Psoas muscle (tissue), 8 donors: ENCODE measurements at places on chromosomes 7 and 10.

DNA sequence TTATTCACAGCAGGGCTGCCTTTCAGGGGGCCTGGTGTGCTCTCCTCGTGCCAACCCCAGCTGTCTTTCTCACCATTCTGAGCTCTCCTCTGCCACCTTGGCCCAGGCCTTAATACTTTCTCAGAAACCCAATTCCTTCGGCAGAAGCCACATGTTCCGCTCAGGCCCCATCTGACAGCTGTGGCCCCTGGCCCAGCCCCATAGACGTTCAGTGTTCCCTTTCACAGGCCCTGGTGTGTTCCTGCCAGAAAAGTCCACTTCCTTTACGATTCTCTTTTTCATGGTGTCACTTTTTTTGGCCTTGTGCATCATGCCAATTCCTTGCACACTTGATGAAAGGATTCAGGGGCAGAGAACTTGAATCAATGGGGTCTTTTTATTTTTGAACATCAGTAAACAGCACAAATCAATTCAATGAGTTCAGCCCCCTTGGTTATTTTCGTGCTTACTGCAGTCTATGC lies 15.9 kb upstream of the GPNMB start:
- DNase-seq: no peak

DNA sequence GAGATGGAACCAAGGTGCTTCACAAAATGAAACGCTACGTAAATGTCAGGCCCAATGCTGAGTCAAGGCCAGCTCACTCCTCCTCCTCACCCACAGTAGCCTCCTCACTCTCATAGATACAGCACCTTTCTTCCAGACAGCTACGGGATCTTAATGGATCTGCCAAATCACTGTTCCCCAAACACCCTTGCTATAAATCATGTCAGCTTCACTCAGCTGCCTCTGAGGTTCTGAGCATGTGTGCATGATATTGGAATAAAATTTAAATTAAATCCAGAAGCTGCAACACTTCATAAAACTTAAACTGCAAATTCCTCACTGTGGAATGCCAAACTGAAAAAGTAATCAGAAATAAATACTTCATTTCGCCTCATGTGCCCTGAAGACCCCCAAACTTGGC lies 14.7 kb upstream of the CPXM2 start:
- no peak for DNase-seq

- DNase-seq: peak; percentile 60
Measured at GRCh38 chr7:131538813-131539179, 17.6 kb downstream of the PODXL start.

GRCh38 chr7:50856806-50857205 lies 74.1 kb upstream of the GRB10 start:
- no peak for DNase-seq

DNA sequence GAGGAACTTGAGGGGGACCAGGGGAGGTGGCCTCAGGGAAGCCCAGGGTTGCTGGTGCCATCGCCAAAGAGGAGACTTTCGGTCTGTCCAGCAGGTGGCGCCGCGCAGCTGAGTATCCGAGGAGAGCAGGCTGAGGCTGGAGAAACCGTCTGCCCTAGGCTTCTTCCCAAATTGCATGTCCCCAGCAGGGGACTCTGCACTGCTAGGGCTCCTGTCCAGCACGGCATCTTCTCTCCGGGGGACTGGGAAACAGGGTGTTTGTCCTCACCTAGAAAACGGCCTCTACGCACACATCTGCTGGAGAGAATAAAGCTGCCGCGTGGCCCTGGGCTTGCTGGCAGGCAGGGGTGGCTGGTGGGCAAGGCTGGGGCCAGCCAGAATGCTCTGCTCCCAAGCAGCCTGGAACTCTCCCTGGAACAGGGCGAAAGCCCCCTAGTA lies 161.9 kb downstream of the SH2D4B start:
- peak; percentile 88 for DNase-seq

DNA sequence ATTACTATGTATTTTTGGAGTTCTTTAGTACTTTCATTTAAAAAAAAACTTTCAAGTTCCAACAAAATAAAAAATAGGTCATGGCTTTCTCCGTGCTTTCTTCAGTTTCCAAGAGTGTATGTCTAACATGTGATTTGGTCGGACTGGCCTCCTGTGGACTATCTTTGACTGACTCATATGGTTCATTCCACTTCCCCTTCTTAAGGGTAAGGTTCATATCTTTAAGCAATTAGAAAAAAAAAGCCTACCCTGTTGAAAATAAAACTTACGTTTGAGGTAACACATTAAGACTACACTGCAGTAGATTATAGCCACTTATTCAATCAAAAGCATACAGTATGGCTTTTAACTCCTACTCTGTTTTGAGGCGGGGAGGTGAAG lies 112.8 kb upstream of the AHR start:
- DNase-seq: no peak

DNA sequence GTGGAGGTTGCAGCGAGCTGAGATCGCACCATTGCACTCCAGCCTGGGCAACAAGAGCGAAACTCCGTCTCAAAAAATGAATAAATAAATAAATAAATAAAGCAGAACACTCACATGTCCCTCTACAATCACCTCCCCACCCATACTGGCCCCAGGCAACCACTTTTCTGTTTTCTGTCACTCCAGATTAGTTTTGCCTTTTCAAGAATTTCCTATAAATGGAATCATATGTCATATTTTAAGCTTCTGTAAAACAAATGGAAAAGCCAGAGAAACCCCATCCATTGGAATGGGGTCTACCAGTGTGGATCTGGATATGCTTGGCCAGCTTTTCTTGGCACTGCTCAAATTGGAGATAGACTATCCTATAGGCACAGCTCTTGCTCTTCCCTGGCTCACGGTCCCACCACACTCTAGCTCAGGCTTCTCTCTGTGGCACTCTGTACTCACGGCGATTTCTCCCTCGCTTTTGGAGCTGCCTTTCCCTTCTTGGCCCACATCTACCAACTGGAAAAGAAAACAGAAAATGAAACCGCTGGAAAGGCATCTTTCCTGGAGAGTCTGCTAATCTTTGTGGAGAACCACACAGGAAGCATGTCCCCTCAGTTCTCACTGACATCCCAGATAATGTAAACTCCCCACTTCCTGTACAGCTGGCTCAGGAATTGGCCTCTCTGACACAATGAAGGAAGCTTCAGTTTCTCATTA lies 210.1 kb downstream of the JCAD start:
- no peak for DNase-seq

GRCh38 chr10:77710759-77711682 lies 73.4 kb upstream of the KCNMA1 start:
- peak; percentile 86 for DNase-seq

DNA sequence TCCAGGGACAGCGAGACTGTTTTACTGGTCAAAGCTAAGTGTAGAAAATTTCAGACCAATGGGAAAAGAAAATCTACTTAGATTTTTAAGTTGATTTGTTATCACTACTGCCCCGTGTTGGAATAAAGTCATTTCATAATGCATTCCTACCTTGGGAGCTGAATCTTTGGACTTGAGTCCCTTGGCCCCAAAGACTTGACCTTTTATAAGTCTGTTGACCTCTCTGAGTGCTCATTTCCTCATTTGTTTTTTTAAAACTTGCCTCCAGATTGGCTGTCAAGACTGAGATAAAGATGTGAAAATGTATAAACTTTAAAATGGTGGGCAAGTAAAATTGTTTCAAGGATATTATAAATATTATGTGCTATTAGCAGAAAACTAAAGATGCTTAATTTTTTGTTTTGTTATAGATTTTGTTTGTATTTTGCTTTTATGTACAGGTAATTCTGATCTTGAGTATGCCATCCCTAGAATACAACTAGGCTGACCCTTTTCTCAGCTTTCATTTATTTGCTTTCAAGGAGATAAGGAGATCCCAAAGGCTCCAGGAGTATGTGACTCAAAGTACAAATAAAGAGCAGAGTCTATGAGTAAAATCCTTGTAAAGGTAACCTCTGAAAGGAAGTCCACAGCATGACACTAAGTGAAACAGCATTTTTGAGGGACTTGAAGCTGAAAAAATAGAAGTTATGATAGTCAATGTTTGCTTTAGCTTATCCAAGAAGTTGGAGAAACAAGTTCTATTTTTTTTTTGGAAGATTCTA lies 54.6 kb downstream of the TMEM26 start:
- no peak for DNase-seq

GRCh38 chr10:91551856-91552255 lies 81.0 kb downstream of the PPP1R3C start:
- DNase-seq: no peak

DNA sequence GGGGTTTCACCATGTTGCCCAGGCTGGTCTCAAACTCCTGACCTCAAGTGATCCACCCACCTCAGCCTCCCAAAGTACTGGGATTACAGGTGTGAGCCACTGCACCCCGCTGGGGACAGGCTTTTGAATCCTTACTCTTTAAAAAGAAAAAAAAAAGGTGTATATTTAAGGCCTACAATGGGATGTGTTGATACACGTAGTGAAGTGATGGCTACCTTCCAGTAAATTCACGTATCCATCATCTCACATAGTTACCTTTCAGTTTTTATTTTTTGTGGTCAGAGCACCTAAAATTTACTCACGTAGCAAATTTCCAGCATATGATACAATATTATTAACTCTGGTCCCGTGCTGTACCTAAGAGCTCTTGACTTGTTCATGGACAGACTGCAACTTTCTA lies 119.5 kb upstream of the INSYN2A start:
- no peak for DNase-seq

DNA sequence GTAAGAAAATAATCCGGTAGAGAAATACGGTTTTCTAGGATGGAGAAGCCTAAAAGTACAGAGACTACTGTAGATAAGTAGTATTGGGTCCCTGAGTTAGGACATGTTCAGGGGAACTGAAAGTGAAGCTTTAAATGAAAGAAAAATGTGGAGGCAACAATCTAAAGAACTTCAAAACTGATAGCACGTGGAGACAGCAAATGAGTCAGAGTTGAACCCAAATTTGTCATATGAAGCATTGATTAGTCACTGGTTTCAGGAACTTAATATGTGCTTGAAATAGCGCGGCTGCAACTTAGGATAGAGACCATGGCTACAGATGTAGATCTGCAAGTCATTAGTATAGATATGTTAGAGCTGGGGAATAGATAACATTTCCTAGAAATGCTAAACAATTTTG lies 1138.6 kb upstream of the SORCS1 start:
- no peak for DNase-seq

- no peak for DNase-seq
Measured at GRCh38 chr7:36658335-36659171, 65.7 kb downstream of the AOAH start.

DNA sequence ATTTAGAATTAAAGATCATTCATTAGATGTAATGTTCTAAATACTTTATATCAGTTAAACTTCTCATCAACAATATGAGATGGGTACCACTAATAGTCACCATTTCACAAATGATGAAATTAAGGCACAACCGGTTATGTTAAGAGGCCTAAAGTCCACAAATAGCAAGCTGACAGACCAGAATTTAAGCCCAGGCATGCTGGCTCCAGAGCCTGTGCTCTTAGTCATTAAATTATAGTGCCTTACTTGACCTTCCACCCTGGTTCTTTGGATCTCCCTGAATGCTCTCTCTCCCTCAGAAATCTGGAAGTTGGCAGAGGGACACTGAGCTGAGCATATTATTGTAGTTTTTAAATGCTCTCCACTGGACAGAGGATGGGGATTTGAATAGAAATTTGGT lies 3.6 kb downstream of the LIPN start:
- no peak for DNase-seq
